ENCODE measurements at places on chromosomes 2 and 18. TPM values are rescaled to one million over a fixed set of nuclear protein-coding genes. Genes with fewer than 3 reads are reported as not detected.

- no peak for DNase-seq
Observed at GRCh38 chr2:241501551-241501950, 6.8 kb downstream of the STK25 start.

The C2orf78 gene
- not detected for total RNA-seq

GRCh38 chr2:176745543-176746200 lies 466.9 kb upstream of the HNRNPA3 start:
- no peak for DNase-seq

DNA sequence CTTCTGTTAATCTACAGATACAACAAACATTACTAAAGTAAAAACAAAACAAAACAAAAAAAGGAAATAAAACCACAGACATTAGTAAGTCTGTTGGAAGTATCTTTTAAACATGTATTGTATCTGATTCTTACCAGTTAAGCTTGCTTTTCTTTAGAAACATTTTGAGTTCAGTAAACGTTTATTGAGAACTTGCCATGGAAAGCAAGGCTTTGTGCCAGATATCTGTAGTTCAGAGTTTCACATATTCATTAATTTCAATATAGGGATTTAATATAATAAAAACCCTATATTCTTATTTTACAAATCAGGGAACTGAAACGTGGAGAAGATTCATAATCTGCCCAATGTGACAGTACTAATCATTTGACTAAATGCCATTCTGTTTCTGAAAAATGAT lies 1101.0 kb upstream of the GYPC start:
- DNase-seq: no peak

- DNase-seq: no peak
Observed at GRCh38 chr2:169260846-169261642, 101.3 kb downstream of the LRP2 start.

The C1GALT1C1L gene
- not detected for total RNA-seq

DNA sequence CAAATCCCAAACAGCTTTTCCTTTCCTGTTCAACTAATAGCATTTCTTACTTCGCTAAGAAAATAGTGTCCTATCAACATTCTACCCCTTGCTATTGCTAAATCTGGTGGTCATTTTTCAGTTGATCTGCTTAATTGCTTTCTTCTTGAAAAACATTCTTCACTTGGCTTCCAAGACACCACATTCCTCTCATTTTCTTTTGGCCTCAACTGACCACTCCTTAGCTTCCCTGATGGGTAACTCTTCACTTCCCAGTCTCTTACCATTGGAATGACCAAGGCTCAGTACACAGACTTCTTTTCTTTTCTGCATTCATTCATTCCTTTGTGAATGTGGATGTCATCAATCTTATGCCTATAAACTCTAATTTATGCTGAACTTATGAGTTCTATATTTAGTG lies 230.8 kb upstream of the CDH2 start:
- DNase-seq: no peak

GRCh38 chr2:139744273-139744672 lies 964.1 kb upstream of the NXPH2 start:
- no peak for DNase-seq

DNA sequence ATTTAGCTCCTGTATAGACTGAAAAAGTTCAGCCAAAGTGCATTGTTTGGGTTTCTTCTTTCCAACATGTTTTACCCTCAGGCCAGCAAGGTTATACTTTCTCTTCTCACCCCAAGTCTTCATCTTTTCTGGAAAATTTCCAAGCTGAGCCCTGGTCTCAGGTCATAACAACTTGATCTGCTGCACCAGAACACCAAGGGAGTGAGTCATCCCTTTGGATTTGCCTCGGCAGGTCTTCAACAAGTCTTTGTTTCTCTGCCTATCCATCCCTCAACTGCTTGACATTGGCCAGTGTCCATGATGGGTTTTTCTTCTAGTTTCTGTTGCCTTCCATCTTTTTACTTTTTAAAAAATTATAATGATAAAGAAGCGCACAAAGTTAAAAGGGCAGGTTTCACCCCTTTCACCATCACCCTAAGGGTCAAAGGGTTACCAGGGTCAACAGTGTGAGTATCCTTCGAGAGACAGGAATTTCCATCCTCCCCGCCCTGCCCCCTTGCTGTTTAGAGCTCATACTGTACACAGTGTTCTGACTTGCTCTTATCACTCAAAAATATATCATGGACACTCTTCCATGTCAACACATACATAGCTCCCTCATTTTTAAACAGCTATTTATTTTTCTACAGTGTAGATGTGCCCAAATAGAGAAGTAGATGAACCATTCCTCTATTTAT lies 5.7 kb upstream of the SPATS2L start:
- DNase-seq: peak; percentile 77

DNA sequence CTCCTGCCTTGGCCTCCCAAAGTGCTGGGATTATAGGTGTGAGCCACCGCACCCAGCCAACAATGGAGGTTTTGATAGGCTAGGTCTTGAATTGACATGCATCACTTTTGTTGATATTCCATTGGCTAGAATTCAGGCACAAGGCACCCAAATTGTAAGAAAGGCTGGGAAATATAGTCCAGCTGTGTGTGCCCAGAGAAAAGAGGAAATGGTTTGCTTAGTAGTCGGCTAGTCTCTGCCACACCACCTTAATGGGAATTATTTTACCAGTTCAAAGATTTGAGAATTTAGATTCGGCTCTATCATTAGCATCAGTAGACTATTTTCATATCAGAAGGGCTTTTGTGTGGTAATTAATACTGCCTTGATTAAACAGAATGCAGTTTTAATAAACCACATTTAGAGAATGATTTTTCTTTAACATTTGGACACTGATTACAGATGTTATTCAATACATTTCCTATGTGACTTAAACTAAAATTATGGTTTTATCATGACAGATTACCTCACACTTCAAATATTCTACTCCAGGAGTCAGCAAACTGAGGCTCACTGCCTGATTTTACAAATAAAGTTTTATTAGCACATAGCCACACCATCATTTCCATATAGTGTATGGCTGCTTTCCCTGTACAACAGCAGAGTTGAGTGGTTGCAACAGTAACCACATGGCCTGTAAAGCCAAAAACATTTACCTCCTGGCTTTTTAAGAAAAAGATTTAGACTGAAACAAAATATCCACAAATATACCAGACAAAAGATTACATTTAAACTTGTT lies 27.4 kb downstream of the DBI start:
- DNase-seq: no peak

DNA sequence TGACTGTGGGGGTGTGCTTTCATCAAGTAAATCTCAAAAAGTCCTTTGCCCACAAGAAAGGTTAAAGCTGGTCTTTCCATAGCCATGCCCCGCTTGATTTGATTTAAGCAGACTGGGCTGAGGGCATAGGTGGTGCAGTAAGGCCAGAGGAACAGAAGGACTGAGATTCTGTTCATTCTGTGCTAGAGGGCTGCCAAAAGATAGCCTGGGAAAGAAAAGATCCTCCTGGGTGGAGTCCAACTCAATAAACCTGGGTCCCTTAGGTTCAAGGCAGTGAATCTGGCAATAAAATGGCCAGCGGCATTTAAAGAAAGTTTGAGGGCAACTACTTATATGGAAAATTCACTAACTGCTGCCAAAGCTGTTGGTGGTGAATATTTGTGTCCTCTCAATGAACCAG lies 59.2 kb upstream of the MAP3K20 start:
- DNase-seq: no peak

DNA sequence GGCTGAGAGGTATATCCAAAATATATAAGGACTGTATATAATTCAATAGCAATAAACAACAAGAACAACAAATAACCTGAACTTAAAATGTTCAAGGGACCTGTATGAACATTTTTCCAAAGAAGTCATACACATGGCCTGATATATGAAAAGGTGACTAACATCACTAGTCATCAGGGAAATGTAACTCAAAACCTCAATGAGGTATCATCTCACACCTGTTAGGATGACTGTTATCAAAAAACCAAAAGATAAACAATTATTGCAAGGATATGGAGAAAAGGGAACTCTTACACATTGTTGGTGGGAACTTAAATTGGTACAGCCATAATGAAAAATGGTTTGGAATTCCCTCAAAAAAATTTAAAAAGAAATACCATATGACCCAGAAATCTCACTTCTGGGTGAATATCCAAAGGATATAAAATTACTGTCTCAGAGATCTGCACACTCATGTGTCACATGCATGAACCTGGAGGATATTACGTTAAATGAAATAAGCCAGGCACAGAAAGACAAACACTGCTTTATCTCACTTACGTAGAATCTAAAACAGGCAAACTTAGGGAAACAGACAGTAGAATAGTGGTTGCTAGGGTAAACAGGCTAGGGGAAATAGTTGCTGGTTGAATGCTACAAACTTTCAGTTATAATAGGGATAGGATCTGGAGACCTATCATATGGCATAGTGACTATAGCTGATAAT lies 334.5 kb upstream of the MMADHC start:
- no peak for DNase-seq

The HTR2B gene
- total RNA-seq: not detected

GRCh38 chr2:179578171-179578916 lies 283.1 kb downstream of the ZNF385B start:
- DNase-seq: no peak

- no peak for DNase-seq
Observed at GRCh38 chr18:9655232-9655767, 40.9 kb upstream of the PPP4R1 start.

DNA sequence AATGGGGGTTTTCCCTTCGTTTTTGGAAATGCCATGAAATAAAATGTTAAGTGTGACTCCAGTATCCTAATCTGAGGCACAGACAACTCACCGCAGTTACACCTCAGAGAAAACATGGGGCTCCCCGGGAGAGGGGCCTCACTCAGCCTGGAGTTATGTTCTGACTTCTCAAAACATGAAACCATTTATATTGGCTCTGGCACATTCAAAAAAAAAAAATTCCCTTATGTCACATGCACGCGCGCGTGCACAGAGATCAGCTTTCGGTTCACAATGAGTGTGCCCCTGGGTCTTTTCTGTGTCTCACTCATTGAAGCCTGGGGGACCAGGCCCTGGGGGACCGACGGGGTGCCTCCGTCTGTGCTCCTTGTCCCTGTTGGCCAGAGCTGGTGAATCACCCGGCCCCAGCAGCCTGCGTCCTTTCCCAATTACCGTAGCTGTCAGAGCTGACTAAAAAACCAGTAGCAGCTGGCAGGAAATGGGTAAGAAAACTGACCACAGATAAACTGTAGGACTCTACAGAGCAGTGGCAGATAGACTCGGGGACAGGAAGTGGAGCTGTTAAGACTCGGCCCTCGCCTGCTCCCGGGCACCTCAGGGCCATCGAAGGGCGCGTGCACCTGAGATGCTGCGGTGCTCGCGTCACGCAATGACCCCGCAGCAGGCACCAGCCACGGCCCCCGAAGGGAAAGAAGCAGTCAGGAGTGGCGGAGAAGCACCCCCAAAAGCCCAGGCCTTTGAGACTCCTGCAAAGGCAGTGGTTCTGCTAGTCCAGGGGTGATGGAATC lies 138.3 kb upstream of the ID2 start:
- DNase-seq: peak; percentile 81

The ATOH8 gene
- total RNA-seq: 59.1 TPM

- DNase-seq: no peak
Observed at GRCh38 chr18:54215069-54215468, 9.4 kb downstream of the MBD2 start.
